ENCODE measurements at places on chromosomes 16 and 17. TPM values are rescaled to one million over a fixed set of nuclear protein-coding genes. Genes with fewer than 3 reads are reported as not detected.

Gene ADAD2
- total RNA-seq, result not detected

Gene AHSP
- total RNA-seq, result not detected

Gene NPIPB6
- 1.8 TPM for total RNA-seq

Gene C1QTNF8
- total RNA-seq, result not detected

Gene GPR139
- total RNA-seq, result not detected

Gene TMIGD1
- not detected for total RNA-seq

Gene DRC3
- total RNA-seq, result 1.9 TPM

Gene FN3KRP
- total RNA-seq, result 68.7 TPM

Gene PSMB3
- total RNA-seq, result 430 TPM

Gene PRSS8
- 1.1 TPM for total RNA-seq
